ENCODE measurements at places on chromosomes 12 and 14.

GRCh38 chr12:125304029-125304428 lies 238.8 kb downstream of the AACS start:
- DNase-seq = no peak

GRCh38 chr14:104642540-104642868 lies 37.9 kb upstream of the TMEM179 start:
- no peak for DNase-seq

- no peak for DNase-seq
These were observed 10.1 kb downstream of the CCND2 start for GRCh38 chr12:4283512-4284255.

GRCh38 chr12:105240228-105240627 lies 4.3 kb upstream of the APPL2 start:
- no peak for DNase-seq

DNA sequence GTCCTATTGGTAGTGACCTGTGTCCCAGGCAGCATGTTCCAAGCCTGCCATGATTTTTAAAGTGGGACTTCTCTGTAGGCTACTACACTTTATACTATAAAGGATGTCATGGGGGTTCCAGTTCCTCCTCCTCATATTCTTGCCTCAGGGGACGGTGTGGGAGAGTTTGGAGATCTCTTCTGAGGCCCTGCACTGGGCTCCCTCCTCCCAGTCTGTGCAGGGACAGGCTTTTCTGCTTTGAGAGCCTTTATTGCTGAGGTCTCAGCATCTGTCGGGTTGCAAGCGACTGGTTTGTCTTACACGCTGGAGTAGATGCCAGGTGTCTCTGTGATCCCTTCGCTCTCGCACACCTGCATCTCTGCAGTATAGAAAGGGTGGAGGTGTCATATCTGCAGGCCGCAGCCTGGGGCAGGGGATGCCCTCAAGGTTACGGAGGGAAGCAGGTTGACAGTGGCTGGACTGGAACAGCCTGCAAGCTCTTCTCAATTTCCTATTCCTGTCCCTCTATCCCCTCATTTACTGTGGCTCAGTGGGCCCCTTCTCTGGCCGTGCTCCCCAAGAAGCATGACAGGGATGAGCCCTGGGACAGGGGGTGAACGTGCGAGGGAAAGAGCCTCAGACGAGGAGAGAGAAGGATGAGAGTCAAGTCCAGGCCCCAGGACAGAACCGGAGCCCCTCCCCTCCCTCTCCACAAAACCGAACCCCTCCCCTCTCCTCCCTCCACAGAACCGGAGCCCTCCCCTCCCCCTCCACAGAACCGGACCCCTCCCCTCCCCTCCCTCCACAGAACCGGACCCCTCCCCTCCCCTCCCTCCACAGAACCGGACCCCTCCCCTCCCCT lies 51.3 kb downstream of the SLC6A12 start:
- no peak for DNase-seq

Data from amniotic stem cell (primary cell).